ENCODE measurements at places on chromosomes 7 and 10. TPM values are rescaled to one million over a fixed set of nuclear protein-coding genes. Genes with fewer than 3 reads are reported as not detected.

GRCh38 chr7:135257-135653 is 57.1 kb upstream of the FAM20C start:
- no peak overlapping the region for H3K4me3 ChIP-seq
- no peaks in the 10 kb centered on the region for H3K36me3 ChIP-seq
- H3K27me3 ChIP-seq, result no peaks in the 10 kb centered on the region
- no peak overlapping the region for H3K27ac ChIP-seq
- no peak for DNase-seq
- peaks cover 24% of the 10 kb centered on the region for H3K4me1 ChIP-seq

DNA sequence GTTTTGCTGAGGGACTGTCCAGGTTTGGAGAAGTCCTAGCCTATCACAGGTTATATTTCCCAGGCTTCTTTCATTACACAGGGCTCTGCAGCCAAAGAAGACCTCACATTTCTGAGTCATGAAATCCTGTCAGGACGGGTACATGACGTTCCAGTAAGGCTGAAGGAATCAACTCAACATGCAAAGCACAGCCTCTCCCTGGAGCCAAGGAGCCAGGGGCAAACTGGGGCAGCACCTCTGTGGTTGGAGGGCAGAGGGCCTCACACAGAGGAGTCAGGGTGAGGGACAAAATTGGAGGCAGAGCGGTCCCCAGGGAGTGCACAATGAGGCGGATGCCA is 116.3 kb upstream of the GDF10 start:
- no peak for DNase-seq
- no peak overlapping the region for H3K27ac ChIP-seq
- H3K27me3 ChIP-seq, result peaks cover 2% of the 10 kb centered on the region
- no peak overlapping the region for H3K4me3 ChIP-seq
- no peaks in the 10 kb centered on the region for H3K4me1 ChIP-seq

DNA sequence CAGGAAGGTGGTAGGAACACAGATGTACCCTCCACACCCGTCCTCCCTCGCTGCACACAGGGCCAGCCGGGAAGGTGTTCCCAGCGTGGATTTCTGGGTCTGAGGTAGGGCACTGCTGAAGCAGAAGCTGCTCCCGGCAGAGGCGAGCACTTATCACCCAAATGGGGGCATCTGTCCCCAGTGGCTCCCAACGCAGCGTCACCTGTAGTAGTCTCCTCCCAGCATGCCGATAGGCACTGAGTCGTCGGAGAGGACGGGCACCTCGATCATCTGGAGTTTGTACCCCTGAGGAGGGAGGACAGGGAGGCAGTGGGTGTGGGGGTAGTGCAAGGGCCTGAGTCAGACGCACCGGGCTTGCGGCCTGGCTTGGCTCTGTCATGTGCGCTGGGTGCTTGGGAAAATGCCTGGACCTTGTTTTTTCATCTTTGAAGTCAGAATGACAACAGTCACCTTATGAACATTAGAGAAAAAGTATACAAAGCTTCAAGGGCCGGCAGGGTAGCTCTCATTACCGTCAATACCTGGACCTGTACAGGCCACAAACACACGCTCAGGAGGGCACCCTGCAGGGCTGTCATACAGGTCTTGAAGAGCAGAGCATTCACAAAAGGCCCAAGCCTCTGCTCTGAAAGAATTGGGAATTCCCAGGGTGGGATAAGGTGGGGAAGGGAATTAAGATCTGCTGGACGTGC is 3.1 kb upstream of the PYROXD2 start:
- no peak for DNase-seq
- peaks cover 42% of the 10 kb centered on the region for H3K36me3 ChIP-seq
- H3K27me3 ChIP-seq, result no peaks in the 10 kb centered on the region
- no peak overlapping the region for H3K4me3 ChIP-seq

DNA sequence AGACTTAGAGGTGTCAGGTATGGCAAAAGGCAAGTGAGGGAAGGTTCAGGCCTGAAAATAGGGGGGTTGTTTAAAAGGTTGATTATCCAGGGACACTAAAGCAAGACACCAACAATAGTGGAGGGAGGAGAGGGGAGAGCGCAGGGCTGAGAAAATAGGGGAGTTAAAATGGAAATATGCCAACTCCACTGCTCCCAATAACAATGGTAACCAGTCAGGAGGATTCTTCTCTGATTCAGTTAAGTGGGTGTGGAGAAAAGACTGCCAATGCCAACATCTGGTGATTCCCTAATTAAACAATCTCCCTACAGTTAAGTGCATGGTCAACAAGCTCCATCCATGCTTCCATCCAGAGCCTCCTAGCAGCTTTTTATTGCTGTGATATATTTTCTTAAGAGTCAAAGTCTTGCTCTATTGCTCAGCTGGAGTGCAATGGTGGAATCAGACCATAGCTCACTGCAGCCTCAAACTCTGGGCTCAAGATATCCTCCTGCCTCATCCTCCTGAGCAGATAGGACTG is 183.3 kb downstream of the JAZF1 start:
- H3K27me3 ChIP-seq, result no peaks in the 10 kb centered on the region
- no peak for DNase-seq
- no peak overlapping the region for H3K27ac ChIP-seq
- H3K4me3 ChIP-seq, result no peak overlapping the region
- no peaks in the 10 kb centered on the region for H3K36me3 ChIP-seq
- peaks cover 4% of the 10 kb centered on the region for H3K4me1 ChIP-seq

GRCh38 chr7:158022601-158023000 is 565.0 kb downstream of the PTPRN2 start:
- peaks cover 26% of the 10 kb centered on the region for H3K4me1 ChIP-seq
- no peaks in the 10 kb centered on the region for H3K27me3 ChIP-seq
- H3K4me3 ChIP-seq, result no peak overlapping the region

DNA sequence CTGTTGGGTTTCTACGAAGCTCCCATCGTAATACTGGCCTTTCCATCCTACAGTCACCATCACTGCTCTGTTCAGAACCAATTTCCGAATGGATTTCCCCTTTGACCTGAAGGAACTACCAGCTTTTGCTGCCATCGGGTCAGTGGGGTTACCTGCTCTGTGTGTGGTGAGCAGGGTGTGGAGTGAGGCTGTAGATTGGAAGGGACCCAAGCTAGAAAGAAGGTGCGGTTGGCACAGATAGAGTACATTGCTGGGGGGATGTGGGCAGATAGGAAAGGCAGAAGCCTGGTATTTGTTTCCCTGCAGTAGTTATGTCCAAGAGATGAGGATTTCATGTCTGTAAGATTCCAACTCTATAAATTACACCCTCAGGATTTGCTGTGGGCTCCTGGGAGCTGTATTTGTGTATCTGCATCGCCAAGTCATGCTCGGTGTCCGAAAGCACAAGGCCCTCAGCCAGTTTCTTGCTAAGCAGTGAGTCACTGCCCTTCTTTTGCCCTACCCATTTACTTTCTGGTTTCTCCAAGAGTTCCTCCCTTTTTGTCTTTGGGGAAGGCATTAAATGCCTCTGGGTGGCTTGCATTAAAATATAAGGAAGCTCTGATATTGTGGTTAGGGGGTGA is 15.4 kb downstream of the CLCN1 start:
- H3K27ac ChIP-seq, result no peak overlapping the region
- no peaks in the 10 kb centered on the region for H3K36me3 ChIP-seq
- H3K27me3 ChIP-seq, result no peaks in the 10 kb centered on the region

DNA sequence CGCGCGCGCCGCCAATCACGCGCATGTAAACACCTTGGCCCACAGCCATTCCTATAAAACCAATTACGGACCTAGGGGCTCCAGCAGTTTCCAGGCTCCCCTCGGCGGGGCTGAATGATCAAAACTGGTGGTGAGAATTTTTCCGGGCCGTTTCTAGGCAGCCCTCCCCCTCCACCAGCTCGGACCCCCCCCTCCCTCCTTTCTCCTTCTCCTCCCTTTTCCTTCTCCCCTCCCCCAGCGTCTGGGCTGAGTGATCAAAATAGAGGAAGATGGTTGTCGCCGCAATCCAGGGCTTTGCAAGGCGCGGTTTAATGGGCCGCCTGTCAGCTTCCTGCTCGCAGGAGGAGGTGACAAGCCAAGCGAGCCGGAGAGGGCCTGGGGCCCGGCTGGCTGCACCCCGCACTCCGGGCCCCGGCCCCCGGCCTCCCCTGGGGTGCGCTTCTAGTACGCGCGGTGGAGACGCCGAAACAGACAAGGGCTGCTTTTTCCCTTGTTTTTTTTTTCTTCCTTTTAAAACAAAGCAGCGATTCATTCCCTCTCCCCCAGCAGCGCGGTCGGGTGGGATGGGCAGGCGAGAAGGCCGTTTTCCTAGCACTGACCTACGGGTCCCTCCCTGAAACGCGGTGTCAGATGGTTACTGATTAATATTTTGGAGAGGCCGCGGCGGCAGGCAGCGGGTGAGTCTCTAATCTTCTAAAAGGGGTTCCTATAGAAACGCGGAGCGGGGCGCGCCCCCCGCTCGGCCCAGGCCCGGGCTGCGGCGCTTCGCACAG is 528 bp upstream of the TNRC18 start:
- H3K27me3 ChIP-seq, result no peaks in the 10 kb centered on the region
- peaks cover 2% of the 10 kb centered on the region for H3K36me3 ChIP-seq
- peak; percentile 100 for DNase-seq

DNA sequence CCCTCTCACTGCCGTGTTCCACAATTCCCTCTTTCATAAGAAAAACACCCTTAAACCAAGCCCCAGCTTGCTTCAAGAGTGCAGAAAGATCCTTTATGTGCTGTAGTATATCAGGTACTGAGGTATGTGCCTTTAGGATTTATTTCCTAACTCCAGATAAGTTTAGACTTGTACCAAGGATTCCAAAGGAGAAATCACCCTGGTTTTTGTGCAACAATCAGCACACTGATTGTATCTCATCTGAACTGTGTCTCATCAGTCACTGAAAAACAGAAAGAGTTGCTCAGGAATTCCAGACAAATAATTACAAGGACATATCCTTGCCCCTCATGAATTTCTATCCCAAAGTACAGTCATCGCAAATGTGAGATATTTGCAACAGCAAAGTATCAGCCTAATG is 77.2 kb upstream of the PTPRZ1 start:
- no peak for DNase-seq
- no peak overlapping the region for H3K4me3 ChIP-seq
- H3K27ac ChIP-seq, result no peak overlapping the region
- H3K36me3 ChIP-seq, result no peaks in the 10 kb centered on the region
- no peaks in the 10 kb centered on the region for H3K4me1 ChIP-seq
- no peaks in the 10 kb centered on the region for H3K27me3 ChIP-seq

GRCh38 chr7:158772916-158773315 is 56.4 kb downstream of the ESYT2 start:
- H3K36me3 ChIP-seq, result peaks cover 15% of the 10 kb centered on the region
- no peaks in the 10 kb centered on the region for H3K27me3 ChIP-seq
- no peak overlapping the region for H3K4me3 ChIP-seq
- no peak for DNase-seq

DNA sequence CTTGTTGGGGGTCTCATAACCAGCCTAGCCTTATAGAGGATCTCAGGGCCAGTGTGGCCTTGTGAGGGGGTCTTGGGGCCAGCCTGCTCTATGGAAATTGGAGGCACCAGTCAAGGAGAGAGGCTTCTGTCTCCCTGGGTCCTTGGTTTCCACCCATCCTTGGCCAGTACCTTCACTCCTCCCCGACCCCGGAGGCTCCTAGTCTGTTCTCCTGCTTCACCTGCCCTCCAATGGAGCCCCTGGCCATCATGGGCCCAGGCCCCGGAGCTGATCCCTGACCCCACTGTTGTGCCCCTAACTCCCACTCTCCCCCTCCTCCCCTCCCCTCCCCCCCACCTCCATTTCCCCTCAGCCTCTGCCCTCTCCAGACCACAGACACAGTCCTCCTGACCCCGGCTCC is 29.7 kb downstream of the RASGEF1A start:
- no peak for DNase-seq
- H3K27me3 ChIP-seq, result peaks cover 2% of the 10 kb centered on the region
- H3K4me3 ChIP-seq, result no peak overlapping the region
- H3K36me3 ChIP-seq, result no peaks in the 10 kb centered on the region
- H3K27ac ChIP-seq, result no peak overlapping the region
- H3K4me1 ChIP-seq, result no peaks in the 10 kb centered on the region

- H3K27ac ChIP-seq, result no peak overlapping the region
- H3K27me3 ChIP-seq, result no peaks in the 10 kb centered on the region
- no peak overlapping the region for H3K4me3 ChIP-seq
Observed at GRCh38 chr10:105644091-105644490, 1003.0 kb downstream of the SORCS3 start.

DNA sequence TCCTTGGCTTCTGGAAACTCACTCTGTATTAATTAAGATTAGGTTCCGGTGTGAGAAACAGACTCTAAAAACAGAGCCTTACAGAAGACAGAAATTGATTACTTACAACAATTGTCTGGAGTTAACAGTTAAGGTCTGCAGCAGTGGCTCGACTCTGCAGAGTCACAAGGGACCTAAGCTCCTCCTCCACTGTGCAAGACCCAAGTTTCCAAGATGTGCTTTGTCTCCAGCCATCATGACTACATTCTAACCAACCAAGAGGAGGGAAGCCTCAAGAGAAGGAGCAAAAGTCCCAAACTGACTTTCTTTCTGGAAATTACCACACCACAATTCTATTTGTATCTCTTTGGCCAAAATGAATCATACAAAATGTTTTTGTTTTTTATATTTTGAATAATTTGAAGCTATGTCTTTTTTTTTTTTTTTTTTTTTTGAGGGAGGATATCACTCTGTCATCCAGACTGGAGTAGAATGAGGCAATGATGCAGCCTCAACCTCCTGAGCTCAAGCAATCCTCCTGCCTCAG is 14.2 kb upstream of the ODAD2 start:
- H3K4me1 ChIP-seq, result no peaks in the 10 kb centered on the region
- peak; percentile 16 for DNase-seq
- H3K36me3 ChIP-seq, result no peaks in the 10 kb centered on the region
- H3K27me3 ChIP-seq, result no peaks in the 10 kb centered on the region
- H3K27ac ChIP-seq, result no peak overlapping the region

The ZNF727 gene
- total RNA-seq, result 0.44 TPM

The PDE6C gene
- not detected for total RNA-seq
